Stimulated activated CD8-positive, alpha-beta memory T cell treated with anti-CD3 and anti-CD28 coated beads, Interleukin-4, amount 100 ng/mL, for 24 hours (primary cell): ENCODE measurements at places on chromosomes 7 and 10.

- no peak for DNase-seq
Measured at GRCh38 chr7:36284456-36285090, 105.1 kb upstream of the ANLN start.

GRCh38 chr10:132685101-132685891 is 100.7 kb downstream of the NKX6-2 start:
- no peak for DNase-seq

DNA sequence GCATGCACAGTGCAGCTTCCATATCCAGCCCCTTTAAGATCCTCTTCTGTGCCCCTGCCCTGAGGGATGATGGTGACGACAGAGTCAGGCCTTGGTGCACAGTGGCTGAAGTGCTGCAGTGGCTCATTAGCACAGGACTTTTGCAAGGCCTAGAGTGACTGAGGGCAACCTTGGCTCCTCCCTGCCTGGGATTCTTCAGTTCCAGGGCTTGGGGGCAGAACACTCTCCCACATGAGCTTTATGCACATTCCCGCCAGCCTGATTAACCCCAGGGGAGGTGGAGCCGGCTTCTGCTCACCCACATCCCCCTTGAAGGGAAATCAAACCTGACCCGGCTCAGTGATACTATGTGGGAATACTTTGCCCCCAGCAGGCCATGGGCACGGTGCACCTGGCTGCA is 253.4 kb downstream of the GALNT17 start:
- no peak for DNase-seq

DNA sequence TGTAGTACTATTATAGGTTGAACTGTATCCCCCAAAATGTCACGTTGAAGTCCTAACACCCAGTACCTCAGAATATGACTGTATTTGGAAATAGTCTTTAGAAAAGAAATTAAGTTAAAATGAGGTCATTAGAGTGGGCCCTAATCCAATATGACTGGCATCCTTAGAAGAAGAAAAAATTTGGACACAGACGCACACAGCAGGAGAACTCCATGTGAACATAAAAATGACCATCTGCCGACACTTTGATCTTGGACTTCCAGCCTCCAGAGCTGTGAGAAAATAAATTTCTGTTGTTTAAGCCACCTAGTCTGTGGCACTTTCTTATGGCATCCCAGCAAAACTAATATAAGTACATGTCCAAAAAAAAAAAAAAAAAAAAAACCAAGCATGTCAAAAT is 225.8 kb downstream of the PARD3 start:
- DNase-seq, result no peak

- no peak for DNase-seq
Measured at GRCh38 chr7:36054637-36055036, 98.4 kb upstream of the EEPD1 start.

DNA sequence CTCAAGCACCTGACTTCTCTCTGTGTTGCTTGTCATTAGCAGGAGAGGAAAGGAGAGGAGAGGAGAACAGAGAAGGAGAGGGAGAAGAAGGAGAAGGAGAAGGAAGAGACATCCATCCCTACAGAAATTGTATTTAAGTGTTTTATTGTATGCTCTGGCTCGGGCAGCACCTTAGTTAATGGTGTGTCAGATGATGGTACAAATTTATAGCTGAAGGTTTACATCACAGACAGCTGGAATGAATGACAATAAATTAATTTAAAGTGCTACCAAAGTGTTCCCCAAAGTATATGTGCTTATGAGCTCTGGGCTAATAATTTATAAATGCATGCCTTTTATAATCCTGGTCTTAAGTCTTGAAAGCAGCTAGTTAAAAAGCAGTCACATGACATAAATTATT is 38.1 kb upstream of the ZMIZ1 start:
- DNase-seq, result no peak

- no peak for DNase-seq
Measured at GRCh38 chr10:67669978-67670377, 26.0 kb downstream of the CTNNA3 start.

DNA sequence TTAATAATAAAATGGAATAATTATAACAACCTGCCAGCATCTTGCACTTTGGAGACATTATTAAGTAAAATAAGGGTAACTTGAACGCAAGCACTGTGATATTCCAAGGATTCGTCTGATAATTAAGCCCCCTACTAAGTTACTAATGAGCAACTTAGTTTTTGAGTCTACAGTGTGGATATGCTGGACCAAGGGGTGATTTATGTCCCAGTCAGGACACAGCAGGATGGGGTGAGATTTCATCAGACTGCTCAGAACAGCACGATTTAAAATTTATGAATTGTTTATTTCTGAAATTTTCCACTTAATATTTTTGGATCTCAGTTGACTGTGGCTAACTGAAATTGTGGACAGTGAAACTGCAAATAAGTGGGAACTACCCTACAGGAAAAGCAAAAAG is 182.8 kb upstream of the PHF14 start:
- no peak for DNase-seq

- DNase-seq, result no peak
Measured at GRCh38 chr7:128860158-128861073, 2.2 kb upstream of the ATP6V1F start.

DNA sequence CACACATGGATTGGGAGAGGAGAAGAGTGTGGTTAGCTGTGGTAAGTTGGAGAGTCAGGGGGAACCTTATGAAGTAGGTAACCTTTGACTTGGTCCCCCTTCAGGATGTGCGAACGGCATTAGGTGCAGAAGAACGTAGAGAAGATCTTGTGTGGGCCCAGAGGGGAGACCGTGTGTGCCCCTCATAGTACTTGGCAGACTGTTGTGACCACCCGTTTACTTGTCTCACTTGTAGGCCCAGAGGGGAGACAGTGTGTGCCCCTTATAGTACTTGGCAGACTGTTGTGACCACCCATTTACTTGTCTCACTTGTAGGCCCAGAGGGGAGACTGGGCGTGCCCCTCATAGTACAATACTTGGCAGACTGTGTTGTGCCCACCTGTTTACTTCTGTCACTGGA is 2.6 kb downstream of the GTPBP4 start:
- no peak for DNase-seq

GRCh38 chr10:112631501-112632400 is 184.7 kb downstream of the VTI1A start:
- DNase-seq, result no peak

DNA sequence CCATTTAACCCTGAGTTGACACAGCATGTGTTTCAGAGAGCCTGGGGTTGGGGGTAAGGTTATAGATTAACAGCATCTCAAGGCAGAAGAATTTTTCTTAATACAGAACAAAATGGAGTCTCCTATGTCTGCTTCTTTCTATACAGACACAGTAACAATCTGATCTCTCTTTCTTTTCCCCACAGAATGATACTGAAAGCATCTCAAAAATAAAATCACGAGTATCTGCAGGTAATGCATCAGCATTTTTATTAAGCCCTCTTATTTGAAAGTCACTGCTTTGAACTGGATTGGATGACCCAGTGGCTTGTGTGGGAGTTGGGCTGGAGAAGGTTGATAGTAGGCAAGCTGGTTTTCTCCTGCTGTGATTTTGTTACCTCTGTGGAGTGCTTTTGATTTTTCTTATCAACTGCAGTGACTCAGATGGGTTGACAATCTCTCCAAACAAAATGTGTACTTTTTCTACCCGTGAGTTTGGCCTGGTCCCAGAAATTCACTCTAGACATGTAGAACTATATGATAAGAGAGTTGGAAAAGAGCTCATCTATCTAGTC is 253.5 kb upstream of the PRKCQ start:
- DNase-seq, result no peak

GRCh38 chr7:11191574-11192220 is 218.0 kb downstream of the PHF14 start:
- no peak for DNase-seq

DNA sequence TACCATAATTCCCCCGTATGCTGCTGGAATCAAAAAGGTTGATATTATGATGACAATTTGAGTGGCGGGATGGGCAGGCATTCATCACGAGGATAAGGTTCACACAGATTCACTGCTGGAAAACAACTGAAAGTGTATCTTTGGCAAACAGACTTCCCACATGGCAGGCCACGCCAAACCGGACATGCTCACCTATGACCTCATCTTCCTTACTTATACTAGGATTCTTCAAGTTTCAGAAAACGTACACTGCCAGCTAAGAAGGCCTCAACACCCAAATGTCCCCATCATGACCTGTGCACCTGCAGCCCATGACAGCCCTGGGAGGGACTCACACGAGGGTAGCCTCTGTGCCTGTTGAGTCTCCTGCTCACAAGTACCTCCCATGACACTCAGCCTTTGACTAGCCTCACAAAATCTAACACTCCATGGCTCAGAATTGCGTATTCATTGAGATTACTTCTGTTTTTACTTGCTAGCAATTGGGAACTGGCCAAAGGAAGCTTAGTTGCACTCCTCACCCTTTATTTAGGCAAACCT is 259.0 kb upstream of the GHITM start:
- DNase-seq, result no peak

DNA sequence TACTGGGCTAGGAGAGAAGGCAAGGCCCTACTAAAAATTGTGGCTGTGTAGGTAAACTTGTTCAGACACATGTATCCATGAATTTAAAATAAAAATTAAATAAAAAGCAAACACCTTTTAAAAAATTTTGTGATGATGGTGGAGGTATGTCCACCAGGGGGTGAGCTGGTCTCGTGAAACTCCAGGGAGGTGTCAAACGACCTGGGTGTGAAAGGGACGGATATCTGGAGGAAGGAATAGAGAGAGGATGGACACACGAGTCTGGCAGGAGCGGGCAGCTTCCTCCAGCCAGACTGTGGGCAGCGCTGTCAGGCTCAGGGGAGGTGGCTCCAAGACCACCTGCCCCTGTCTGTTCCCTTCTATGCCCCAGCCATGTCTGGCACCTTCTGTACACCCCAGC is 34.8 kb upstream of the DMBT1 start:
- no peak for DNase-seq

DNA sequence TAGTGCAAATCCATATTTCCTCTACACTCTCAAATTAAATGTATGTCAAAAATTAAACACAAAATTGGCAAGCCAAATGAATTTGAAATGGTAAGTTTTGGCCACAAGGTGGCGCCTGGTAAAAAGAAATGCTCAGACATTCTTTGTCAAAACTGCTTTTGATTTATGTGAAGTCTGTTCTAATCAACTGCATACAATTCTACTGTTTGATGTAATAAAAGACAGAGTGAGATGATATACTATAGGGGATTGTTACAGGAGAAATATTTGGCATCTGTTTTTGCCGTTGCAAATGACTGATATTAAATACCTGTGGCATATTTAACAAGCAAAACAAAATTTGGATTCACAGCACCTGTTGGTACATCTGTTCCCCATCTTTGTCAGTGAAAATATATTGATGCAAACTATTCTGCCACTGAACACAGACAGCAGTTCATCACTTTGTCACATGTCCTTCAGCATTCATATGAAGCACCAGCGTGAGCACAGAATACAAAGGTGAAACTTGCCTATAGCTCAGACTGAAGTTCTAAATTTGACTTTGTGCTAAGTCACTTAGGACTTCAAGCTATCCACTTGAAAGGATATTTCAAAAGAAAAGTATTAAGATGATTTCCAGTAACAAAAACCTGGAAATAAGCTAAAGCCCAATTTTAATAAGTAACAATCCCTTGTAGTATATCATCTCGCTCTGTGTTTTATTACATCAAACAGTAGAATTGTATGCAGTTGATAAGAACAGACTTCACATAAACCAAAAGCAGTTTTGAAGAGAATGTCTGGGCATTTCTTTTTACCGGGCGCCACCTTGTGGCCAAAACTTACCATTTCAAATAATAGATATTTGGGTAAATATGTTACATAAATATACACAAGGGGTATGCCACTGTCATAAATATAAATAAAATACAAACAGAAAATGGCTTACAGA is 10.2 kb upstream of the CH25H start:
- DNase-seq, result peak; percentile 26

DNA sequence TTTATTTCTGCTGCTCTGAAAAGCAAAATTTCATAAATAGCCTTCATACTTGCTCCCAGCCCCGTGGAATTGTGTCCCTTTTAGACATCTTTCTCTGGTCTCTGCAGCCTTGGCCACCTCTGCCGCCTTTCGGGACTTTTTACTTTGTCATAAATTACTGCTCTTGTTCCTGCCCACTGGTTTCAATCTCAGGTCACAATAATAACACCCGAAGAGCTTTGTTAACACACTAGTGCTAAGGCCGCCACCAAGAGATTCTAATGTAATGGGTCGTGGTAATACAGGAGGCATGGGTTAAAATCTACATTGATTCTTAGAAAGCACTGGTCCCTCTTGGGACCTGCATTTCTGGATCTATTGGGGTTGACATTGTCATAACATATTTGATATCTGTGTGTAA is 276.0 kb upstream of the VWC2 start:
- no peak for DNase-seq

GRCh38 chr7:70935854-70936253 is 196.1 kb upstream of the GALNT17 start:
- no peak for DNase-seq

- DNase-seq, result no peak
Measured at GRCh38 chr10:32751582-32751981, 206.4 kb downstream of the ITGB1 start.

- no peak for DNase-seq
Measured at GRCh38 chr10:117933036-117933435, 113.7 kb downstream of the RAB11FIP2 start.

DNA sequence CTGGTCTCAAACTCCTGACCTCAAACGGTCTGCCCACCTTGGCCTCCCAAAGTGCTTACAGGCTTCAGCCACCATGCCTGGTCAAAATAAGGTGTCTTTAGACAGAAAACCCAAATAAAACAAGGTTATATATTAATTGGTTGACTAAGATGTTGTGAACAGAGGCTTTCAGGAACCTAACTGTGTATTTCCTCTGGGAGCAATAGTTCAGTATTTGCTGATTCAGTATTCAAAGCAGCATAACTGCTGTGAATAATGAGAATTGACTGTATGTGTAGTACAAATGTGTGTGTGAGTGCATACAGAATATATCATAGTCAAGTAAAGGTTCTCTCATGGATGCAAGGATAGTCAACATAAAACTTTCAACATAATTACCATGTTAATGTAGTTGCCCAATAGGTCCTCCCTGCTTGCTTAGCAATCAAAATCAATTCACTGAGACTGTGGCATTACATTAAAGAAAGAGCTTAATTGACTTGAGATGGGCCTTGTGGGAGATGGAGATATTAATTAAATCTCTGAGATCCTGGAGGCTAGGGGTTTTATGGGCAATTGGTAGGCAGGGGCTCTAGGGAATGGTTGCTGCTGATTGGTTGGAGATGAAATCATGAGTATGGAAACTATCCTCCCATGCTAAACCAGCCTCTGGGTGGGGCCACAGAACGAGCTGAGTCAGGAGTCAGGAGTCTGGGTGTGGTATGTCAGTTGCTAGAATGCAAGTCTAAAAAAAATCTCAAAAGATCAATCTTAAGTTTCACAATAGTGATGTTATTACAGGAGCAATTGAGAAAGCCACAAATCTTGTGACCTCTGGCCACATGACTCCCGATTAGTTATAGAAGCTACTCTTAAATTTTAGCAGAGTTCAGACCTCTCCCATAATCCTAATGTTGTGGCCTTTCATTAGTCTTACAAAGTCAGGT is 162.7 kb downstream of the AKR1D1 start:
- DNase-seq, result no peak

GRCh38 chr7:24972991-24973390 is 7.0 kb downstream of the OSBPL3 start:
- DNase-seq, result no peak

GRCh38 chr10:77286531-77287508 is 350.8 kb downstream of the KCNMA1 start:
- DNase-seq, result no peak

- DNase-seq, result peak; percentile 22
Measured at GRCh38 chr7:29285444-29285793, 90.8 kb downstream of the CHN2 start.
